ENCODE measurements at places on chromosomes 6 and 20. TPM values are rescaled to one million over a fixed set of nuclear protein-coding genes. Genes with fewer than 3 reads are reported as not detected.

Gene CALHM4
- total RNA-seq = not detected

Gene ZNF831
- total RNA-seq = not detected

Gene CLPSL2
- not detected for total RNA-seq

- H3K36me3 ChIP-seq = peaks cover 32% of the 10 kb centered on the region
- no peaks in the 10 kb centered on the region for H3K27me3 ChIP-seq
- no peaks in the 10 kb centered on the region for H3K4me1 ChIP-seq
- DNase-seq = no peak
Measured at GRCh38 chr6:113927001-113927400, 43.9 kb downstream of the HDAC2 start.

GRCh38 chr20:17525650-17526049 lies 5.5 kb downstream of the BFSP1 start:
- no peaks in the 10 kb centered on the region for H3K36me3 ChIP-seq
- no peak for DNase-seq
- no peak overlapping the region for H3K27ac ChIP-seq
- peaks cover 94% of the 10 kb centered on the region for H3K27me3 ChIP-seq

DNA sequence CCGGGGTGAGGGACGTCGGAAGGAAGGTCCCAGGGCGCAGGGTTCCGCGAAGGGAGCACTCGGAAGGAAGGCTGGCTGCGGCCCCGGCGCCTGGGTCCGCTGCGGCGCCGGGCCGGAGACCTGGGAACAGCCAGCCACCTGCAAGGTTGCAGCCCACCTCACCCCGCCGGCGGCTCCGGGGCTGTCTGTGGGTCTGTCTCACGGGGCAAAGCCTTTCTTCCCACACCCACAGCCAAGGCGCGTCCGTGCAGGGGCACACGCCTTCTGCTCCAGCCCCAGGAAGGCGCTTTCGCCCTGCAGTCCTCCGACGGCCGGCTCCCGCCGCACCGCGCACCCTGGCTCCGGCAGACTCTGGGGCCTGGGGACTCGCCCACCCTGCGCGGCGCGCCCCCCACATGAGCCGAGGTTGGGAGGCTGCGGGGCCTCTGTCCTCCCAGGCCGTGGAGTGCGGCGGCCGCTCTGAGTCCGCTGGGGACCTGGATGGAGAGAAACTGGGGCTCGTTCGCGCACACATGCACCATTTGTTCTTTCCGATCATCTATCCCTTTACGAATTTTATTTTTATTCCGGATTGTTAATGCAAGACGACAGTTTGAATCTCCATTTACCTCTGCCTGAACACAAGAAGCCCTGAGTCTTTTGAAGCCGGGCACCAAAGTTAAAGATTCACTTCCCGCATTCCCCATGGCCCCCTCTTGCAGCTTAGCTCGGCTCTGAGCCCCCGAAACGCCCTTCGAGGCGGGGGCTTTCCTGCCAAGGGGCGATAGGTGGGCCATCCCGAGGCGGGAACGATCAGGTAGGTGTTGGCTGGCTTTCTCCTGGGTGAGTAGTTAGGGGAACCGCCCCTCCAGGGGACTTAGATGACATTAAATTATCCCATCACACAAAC lies 4.5 kb upstream of the FOXC1 start:
- no peak overlapping the region for H3K27ac ChIP-seq
- H3K4me3 ChIP-seq = peak overlapping the region; percentile 73
- peaks cover 72% of the 10 kb centered on the region for H3K27me3 ChIP-seq
- DNase-seq = no peak
- no peaks in the 10 kb centered on the region for H3K36me3 ChIP-seq
- peaks cover 31% of the 10 kb centered on the region for H3K4me1 ChIP-seq

All from neural crest cell (in vitro differentiated cells).